ENCODE measurements at places on chromosomes 11 and 22.
A peak's percentile ranks its signal among the peaks of the same experiment; 100 is the strongest.

DNA sequence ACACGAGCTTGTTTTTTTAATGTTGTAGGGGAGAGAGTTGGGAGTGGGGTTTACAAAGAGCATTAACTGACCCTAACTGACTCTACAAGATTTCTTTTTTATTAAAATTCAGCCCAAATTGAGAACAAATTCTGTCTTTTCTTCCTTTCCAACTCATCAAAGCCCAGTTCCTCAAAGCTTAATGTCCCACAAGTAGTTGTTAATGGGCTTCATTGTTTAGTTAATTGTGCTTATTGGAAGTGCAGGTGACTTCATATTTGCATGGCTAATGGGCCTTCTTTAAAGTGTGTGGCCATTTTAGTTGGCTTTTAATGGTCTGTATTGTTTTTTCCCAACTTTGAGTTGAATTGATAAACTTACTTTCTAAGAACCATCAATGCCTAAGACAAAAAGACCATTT is 39.8 kb downstream of the MPPED2 start:
- peaks cover 24% of the 10 kb centered on the region for H3K4me1 ChIP-seq
- no peak overlapping the region for H3K27ac ChIP-seq
- DNase-seq: no peak
- H3K36me3 ChIP-seq: peaks cover 11% of the 10 kb centered on the region
- H3K4me3 ChIP-seq: no peak overlapping the region

DNA sequence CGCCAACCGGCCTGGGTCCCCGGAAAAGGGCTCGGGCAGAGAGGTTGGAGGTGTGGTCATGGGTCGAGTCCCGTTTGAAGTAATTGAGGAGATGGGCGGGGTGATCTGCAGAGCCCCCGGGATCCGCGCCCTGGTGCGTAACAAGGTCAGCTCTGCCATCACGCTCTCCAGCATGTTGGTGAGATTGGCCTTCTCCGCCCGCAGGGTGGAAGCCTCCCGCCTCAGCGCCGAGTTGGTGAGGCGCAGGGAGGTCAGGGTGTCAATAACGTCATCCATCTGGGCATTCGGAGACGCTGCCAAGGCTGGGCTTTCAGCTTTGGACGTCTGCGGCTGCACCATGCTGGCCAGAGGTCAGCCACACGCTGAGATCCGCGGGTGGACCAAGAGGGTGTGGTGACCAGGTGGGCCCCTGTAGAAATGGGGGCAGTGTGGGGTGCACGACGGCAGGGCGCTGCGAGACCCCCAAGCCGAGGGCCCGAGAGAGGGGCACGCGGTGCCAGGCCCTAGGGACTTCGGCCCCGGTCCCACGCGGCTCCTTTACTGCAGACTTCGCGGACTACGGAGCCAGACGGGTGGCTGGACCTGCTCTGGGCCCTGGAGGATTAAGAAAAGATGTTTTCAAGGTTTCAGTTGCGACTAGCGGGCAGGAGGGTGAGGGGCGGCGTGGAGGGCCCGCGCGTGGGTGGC is 672 bp downstream of the RTL6 start:
- H3K4me3 ChIP-seq: peak overlapping the region; percentile 76
- H3K27me3 ChIP-seq: peaks cover 5% of the 10 kb centered on the region
- peaks cover 25% of the 10 kb centered on the region for H3K4me1 ChIP-seq
- H3K27ac ChIP-seq: peak overlapping the region; percentile 93

DNA sequence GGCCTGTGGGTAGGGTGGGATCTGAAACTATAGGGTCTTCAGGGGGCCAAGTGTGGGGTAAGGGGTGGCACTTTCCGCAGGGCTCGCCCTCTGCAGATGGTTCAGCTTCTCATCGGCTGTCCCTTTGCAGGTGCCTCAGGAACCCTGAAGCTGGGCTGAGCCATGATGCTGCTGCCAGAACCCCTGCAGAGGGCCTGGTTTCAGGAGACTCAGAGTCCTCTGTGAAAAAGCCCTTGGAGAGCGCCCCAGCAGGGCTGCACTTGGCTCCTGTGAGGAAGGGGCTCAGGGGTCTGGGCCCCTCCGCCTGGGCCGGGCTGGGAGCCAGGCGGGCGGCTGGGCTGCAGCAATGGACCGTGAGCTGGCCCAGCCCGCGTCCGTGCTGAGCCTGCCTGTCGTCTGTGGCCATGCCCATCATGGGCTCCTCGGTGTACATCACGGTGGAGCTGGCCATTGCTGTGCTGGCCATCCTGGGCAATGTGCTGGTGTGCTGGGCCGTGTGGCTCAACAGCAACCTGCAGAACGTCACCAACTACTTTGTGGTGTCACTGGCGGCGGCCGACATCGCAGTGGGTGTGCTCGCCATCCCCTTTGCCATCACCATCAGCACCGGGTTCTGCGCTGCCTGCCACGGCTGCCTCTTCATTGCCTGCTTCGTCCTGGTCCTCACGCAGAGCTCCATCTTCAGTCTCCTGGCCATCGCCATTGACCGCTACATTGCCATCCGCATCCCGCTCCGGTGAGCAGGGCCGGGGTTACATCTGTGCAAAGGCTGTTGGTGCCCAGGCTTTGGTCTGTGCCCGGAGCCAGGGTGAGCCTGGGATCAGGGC is 5.8 kb downstream of the ADORA2A start:
- no peak overlapping the region for H3K4me3 ChIP-seq
- no peaks in the 10 kb centered on the region for H3K36me3 ChIP-seq
- peaks cover 29% of the 10 kb centered on the region for H3K4me1 ChIP-seq
- no peaks in the 10 kb centered on the region for H3K27me3 ChIP-seq

- peaks cover 38% of the 10 kb centered on the region for H3K4me1 ChIP-seq
- peaks cover 18% of the 10 kb centered on the region for H3K36me3 ChIP-seq
- no peaks in the 10 kb centered on the region for H3K27me3 ChIP-seq
- no peak for DNase-seq
- no peak overlapping the region for H3K4me3 ChIP-seq
- peak overlapping the region; percentile 25 for H3K27ac ChIP-seq
Observed at GRCh38 chr11:12890476-12890875, 118.6 kb upstream of the RASSF10 start.

DNA sequence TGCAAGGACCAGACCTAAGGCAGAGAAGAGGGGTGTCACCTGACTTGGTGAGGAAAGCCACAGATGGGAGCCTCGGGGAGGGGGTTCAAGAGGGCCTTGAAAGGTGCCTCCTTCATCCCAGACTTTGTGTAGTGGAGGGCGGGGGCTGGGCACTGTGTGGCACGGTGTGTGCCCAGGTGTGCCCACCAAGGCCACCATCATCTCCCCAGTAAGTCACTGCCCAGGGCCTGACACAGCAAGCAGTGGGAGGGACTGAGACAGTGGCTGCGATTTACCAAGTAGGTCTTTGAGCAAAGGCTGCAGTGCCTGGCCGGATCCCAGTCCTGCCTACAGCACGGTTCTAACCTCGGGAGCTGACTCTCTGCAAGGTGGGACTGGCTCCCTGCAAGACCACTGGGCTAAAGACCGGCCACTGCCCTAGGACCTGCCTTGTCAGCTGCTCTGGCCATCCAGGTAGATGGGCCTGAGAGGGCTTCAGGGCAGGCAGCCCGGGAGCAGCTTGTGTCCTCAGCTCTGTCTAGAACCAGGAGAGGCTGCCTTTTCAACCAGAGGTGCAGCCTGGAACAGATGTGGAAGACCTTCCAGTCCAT is 1.4 kb downstream of the OSM start:
- H3K4me3 ChIP-seq: no peak overlapping the region
- H3K4me1 ChIP-seq: no peaks in the 10 kb centered on the region
- no peak overlapping the region for H3K27ac ChIP-seq

DNA sequence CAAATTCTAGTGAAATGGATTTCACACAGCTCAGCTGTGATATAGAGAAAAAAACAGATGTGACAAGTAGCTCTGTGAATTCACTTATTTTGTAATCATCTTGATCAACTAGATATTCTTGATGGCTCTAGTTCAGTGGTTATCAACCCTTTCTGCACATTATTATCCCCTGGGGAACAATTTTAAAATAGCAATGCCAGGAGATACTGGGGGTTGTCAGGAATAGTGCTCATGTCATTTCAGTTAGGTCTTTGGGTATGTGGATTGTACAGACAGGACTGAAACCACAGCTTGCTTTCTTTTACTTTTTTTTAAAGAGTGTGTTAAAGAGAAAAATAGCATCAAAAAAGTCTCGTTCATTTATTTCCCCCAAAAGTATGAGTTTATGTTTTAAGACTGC is 269.0 kb upstream of the PDGFD start:
- H3K4me1 ChIP-seq: peaks cover 27% of the 10 kb centered on the region
- peak overlapping the region; percentile 6 for H3K27ac ChIP-seq
- no peaks in the 10 kb centered on the region for H3K27me3 ChIP-seq

GRCh38 chr11:102833731-102834130 is 9.7 kb downstream of the MMP3 start:
- no peaks in the 10 kb centered on the region for H3K36me3 ChIP-seq
- peaks cover 6% of the 10 kb centered on the region for H3K4me1 ChIP-seq
- H3K27me3 ChIP-seq: no peaks in the 10 kb centered on the region
- no peak overlapping the region for H3K4me3 ChIP-seq

DNA sequence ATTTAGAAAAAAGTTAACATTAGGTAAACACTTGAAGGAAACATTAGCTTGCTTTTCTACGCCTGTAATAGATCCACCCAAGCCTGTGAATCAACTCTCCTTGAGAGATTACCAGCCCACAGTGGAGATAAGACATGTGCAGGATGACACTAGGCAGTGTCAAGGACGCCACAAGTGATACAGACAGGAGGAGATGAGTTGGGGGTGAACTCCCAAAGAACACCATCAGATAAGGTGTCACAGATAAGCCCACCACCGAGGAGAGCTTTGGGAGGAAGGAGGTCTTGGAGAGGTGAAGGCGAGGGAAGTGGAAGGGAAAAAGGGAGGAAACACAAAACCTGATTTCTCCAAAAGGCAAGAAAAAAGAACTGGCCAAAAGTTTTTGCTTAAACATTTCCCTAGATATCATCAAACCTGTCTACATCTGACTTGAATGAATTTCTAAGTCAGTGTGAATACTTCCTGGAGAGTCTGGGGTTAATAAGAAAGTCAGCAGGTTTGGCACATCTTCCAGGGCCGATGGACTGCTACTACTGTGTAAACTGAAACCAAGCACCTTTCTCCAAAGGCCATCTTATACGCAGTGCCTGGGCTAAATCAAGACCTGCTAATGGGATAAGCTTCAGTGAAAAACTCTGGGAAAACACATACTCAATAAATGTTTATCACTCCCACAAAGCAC is 15.5 kb downstream of the CLTCL1 start:
- DNase-seq: no peak
- H3K27ac ChIP-seq: no peak overlapping the region
- H3K4me1 ChIP-seq: peaks cover 2% of the 10 kb centered on the region
- no peak overlapping the region for H3K4me3 ChIP-seq
- H3K36me3 ChIP-seq: no peaks in the 10 kb centered on the region

DNA sequence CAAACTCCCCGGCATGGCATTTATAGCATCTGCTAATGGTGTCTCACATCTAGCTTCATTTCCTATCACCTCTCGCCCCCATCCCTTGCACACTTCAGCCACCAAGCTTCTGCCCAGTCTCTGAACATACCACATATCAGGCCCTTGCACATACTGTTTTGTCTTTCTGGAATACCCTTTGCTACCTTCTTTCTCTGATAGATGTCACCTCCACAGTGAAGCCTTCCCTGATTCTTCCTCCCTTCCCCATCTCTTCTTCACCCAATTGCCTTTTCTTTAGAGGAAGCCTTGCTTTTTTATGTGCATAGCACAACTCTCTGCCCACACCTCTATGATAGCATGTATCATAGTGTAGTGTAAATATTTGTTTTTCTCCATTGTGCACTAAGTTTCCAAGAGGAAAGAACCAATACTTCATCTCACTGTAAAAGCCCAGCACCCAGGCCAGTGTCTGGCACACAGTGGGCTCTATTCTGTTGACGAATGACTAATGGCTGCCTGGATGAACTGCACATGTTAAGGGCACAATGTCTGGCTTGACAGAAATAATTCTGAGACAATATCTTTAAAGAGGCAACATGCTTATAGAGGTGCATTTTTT is 27.8 kb downstream of the P4HA3 start:
- no peak overlapping the region for H3K4me3 ChIP-seq
- no peaks in the 10 kb centered on the region for H3K36me3 ChIP-seq

DNA sequence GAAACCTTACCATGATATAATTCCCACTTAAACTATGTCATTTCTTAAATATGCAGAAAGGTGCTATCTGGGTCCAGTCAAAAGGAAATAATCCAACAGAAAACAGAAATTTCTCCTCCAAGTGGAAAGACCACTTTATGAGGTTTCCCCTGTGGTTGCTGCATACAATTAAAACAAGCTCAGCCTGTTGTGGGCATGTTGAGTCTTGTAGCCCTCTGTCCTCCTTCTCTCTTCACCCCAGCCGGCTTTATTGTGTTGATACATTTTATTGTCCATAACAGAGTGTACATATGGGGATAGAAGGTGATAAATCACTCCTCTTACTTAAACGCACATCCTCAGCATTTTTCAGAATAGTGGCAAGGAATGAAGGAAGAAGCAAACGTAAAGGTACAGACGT is 126.0 kb upstream of the MTNR1B start:
- no peaks in the 10 kb centered on the region for H3K27me3 ChIP-seq
- peak overlapping the region; percentile 73 for H3K27ac ChIP-seq
- H3K36me3 ChIP-seq: no peaks in the 10 kb centered on the region

DNA sequence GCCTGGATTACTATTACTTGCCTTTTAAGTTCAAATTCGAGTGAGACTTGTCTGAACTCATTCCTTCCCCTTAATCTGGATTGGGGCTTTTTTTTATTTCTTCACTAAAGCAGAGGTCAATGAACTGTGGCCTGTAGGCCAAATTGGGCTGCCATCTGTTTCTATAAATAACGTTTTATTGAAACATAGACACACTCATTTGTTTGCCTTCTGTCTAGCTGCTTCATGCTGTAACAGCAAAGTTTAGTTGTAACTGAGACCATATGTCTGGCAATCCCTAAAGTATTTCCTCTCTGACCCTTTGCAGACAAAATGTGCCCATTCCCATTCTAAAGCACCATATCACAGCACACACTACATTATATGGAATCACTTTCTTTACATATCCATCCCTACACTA is 207.9 kb upstream of the ISX start:
- no peaks in the 10 kb centered on the region for H3K36me3 ChIP-seq
- DNase-seq: no peak
- H3K27ac ChIP-seq: no peak overlapping the region
- H3K27me3 ChIP-seq: no peaks in the 10 kb centered on the region
- H3K4me3 ChIP-seq: no peak overlapping the region

DNA sequence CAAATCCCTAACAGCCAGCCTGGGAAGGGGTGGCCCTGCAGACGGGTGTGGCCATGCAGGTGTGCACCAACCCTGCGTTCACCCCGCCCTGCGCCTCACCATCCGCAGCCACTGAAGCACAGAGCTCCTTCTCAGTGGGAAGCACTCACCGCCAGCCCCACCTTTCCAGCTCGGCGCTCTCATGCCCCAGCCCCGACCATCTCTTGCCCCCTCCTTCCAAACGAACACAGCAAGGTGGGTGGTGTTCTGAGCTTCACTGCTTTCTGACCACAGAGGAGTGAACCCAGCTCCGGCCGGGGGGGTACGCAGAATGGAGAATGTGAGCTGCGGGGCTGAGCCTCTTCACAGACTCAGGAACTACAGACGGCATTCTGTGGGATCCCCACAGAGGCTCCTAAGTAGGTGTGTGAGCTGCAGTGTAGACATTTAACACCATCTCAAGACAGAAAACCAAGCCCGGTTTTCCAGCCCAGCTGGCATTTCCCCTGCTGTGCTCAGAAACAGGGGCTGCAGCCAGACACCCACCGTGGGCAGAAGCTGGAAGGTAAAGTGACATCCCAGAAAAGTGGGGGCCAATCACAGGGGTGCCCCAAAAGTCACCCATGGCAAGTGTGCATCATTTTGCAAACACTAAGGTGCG is 88.4 kb upstream of the RTL6 start:
- DNase-seq: peak; percentile 13
- no peak overlapping the region for H3K4me3 ChIP-seq
- peaks cover 96% of the 10 kb centered on the region for H3K27me3 ChIP-seq
- H3K27ac ChIP-seq: no peak overlapping the region

Measured in mesothelial cell of epicardium (in vitro differentiated cells).